ENCODE measurements at places on chromosomes 13 and 19. TPM values are rescaled to one million over a fixed set of nuclear protein-coding genes. Genes with fewer than 3 reads are reported as not detected.

Gene GFY
- total RNA-seq: not detected

Gene FAM216B
- not detected for total RNA-seq

Gene FCAR
- total RNA-seq: not detected

Gene CLDND2
- not detected for total RNA-seq

Gene TEKTIP1
- not detected for total RNA-seq

Gene ACER1
- not detected for total RNA-seq

Gene KPTN
- total RNA-seq: 3.7 TPM

Gene CLASRP
- 9.9 TPM for total RNA-seq

Gene SLC25A41
- not detected for total RNA-seq
